ENCODE measurements at places on chromosomes 3 and 15.

GRCh38 chr15:49888323-49888693 lies 230.7 kb downstream of the ATP8B4 start:
- no peak for DNase-seq

DNA sequence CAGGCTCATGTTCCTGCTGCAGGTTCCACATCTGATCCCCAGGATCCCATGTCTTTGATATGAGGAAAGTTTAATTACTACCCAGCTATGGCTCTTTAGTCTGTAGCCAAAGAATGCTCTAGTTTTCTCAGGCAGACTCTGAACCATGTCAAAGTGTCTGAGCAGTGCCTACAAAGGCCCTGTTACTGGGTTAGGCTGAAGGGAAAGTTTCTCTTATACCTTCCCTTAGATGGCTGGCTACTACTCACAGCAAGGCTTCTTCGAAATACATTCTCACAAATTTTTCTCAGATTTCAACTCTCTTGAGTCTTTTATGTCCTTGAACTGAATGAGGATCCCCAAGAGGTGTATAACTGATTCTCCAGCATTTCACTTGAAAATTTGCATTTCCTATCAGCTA lies 102.4 kb downstream of the NR1D2 start:
- DNase-seq: no peak

DNA sequence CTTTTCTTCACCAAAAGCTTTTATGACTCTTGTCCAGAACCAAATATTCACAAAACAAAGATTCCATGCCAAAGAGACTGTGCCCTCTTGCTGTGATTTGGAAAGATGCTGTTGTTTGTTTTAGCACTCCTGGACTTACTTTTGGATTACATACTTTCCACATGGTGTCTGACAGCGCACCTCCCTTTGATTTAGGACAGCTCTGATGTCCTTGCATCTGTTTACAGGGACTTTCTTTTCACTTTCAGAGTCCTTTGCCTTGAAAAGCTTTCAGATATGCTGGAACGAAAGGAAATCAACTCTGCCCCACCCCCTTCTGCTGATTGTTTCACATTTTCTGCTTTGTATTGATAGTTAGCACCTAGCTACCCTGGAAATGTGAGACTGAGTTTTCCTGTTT lies 133.0 kb upstream of the NR2E3 start:
- DNase-seq: no peak

DNA sequence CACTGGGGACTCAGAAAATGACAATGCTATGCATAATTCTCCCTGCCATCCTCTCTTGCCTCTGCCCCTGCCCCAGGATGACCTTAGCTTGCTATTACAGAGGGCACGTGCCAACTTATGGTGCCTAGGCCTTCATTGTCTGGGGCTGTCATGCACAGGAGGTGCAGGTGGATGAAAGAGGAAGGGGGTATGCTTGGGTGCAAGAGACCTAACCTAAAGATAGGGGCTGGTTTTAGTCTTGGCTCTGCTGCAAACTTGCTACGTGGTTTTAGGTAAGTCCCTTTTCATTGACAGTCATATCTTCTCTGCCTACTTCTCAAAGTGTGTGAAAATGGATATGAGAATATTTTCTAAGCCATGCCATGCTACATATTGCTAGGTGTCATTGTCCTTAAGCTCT lies 161.3 kb downstream of the EPHB1 start:
- DNase-seq: no peak

DNA sequence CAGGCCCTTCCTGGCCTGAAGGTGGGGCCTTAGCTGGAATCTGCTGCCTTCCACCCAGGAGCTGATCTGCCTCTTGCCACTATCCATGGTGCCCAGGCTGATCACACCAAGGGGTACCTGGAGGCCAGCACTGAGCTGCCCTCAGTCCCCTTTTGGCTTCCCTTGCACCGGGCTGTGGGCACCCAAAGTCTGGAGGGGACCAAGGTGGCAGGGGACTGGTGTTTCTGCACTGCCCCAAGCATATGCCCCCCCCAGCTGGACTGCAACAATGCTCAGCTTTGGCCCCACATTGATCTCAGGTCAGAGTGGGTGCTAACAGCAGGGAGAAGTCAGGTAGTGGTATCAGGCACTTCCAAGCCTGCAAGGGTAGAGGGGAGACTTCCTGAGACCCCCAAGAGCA lies 902.6 kb upstream of the EPHA6 start:
- DNase-seq: no peak

- DNase-seq: no peak
These were observed 315.2 kb downstream of the MECOM start for GRCh38 chr3:169348276-169348675.

DNA sequence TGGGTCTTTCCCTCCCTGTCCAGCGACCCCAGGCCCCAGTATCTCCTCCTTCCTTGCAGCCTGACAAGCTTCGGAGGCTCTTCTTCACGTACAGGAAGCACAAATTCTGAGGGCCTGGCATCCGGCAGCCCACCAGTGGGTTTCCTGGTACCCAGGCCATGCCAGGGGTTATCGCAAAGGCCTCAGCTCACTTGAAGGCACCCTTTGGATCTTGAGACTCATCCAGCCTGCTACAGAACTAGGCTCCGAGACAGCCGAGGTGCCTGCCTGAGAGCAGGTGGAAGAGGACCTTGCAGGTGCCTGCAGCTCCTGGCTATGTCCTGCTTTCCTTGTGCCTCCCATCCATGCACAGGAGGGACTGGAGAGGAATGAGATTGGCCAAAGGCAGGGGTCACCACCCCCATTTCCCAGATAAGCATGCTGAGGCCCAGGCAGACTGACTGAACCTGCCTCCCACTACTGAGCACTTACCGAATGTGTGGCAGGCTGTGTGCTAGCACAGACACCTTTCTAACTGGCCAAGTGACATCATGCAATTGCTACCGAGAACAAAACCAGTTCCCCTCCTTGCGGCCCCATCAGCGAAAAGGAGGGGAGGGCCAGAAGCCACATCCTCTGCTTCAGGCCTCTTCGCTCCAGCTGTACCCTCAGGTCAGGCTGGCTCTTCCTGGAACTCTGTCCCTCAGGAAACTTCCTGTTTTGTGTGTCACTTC lies 11.2 kb downstream of the SH2D7 start:
- DNase-seq: no peak

DNA sequence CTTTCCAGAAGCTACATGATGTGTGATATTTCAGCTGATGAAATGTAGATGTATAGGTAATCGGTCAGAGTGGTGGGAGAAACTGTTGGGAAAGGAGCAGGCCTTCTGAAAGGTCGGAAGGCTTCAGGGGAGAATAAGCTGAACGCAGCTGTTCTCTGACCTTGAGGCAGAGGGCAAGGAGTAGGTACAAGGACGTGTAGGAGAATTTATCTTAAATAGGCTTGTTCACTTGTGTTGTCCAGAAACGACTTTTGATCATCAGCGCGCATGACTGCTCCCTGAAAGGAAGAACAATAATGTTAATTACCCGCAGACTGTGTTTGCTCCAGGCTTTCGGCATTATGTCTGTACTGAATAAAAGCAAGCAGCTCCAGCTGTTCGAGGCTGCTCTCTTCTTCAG lies 39.6 kb downstream of the GPR160 start:
- no peak for DNase-seq

DNA sequence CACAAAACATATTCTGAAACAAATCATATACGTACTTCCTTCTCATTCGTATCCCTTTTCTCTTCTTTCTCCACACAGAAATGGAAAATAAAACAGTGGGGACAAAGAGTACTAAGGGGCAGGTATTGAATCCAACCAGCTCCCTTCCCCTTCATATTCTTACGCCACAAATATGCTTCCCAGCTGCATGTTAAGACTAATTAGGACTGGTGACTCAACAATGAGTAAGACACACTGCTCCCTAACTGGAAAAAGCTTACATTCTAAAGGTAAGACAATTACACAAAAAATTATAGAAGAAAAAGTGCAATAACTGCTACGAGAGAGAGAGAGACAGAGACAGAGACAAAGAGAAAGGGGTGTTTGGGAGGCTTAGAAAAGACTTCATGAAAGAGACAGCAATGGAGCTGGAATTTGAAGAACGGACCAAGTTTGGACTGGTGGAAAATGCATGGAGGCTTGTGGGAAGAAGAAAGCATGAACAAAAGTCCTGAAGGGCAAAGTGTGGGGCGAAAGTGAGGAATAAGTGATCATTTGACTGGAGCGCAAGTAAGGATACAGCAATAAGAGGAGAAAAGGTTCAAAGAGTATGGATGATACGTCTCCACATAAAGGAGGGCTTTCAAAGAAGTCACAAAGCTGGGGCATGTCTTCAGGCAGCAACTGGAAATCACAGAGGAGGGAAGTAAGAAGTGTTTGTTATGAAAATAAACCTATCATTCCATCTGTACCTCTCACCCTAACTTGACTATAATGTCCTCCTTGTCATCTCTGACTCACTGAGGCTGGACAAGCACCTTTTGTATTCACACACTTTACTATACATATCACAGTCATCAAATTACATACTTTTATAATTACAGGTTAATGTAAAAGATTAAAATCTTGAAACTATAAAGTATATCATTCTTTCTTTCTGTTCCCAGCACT lies 49.2 kb downstream of the RYK start:
- no peak for DNase-seq

DNA sequence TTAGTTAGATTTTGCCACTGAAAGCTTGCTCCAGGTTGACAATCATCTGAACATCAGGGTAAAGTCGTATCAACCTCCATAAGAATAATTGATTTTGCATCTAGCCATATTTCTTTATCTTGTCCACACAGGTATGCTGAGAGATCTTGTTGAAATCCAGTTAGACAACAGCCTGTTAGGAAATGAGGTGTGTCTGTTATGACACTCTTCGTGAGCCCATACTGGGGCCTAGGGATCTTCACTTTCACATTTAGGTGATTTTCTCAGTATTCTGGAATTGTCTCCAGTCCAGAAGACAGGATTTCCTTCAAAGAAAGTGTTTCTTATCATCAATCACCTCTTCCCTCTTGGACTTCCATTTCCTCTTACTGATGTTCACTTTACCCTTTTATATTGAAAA lies 18.1 kb downstream of the DNAJB11 start:
- no peak for DNase-seq
